Ascending aorta (tissue), 2 donors: ENCODE measurements at places on chromosomes 11 and 22. TPM values are rescaled to one million over a fixed set of nuclear protein-coding genes. Genes with fewer than 3 reads are reported as not detected.
A peak's percentile ranks its signal among the peaks of the same experiment; 100 is the strongest.

The CHRM4 gene
- not detected for total RNA-seq

GRCh38 chr22:27186643-27187042, 529.3 kb downstream of the MIAT start:
- H3K36me3 ChIP-seq = no peaks in the 10 kb centered on the region
- no peak overlapping the region for H3K27ac ChIP-seq
- no peak overlapping the region for H3K4me3 ChIP-seq
- DNase-seq = peak; percentile 12
- no peaks in the 10 kb centered on the region for H3K27me3 ChIP-seq

The OMP gene
- total RNA-seq = not detected

DNA sequence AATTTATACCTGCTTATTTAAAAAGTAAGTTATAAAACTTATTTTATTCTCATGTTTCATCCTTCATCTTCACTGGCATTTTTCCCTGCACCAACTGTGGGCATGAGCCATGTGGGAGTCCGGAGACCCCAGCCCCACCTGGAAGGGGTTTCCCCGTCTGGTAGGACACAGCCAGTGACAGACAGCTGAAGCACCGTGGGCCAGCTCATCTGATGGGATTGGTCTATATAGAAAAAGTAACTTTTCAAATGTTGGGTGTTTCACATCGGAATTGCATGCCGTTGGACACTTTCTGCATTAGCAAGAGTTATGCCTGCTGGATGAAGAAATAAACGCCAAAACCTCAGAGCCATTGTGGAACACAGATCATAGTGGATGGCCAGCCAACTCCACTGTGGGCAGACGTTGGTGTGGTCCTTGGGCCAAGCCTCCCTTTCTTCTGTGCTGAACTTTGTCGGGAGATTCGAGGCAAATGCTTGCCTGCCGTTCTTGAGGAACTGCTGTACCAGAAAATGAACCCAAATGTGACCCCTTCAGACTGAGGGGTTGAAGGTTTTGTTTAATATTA, 1329.3 kb downstream of the TBC1D22A start:
- H3K4me1 ChIP-seq = no peaks in the 10 kb centered on the region
- no peaks in the 10 kb centered on the region for H3K27me3 ChIP-seq
- no peak overlapping the region for H3K4me3 ChIP-seq
- no peak overlapping the region for H3K27ac ChIP-seq

The BIK gene
- not detected for total RNA-seq

The KBTBD4 gene
- total RNA-seq = 14.8 TPM

DNA sequence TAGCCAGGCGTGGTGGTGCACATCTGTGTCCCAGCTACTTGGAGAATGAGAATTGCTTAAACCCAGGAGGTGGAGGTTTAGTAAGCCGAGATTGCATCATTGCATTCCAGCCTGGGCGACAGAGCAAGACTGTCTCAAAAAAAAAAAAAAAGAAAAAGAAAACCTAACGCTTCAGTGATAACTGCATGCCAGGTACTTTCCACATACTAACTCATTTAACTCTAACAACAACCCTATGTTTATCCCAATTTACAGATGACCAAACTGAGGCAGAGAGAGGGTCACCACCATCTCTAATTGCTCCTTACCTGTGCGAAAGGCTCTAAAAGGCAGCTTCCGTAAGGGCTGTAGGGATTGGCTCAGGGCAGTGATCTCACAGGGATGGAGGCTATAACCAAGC, 11.6 kb downstream of the PISD start:
- H3K4me3 ChIP-seq = no peak overlapping the region
- no peak overlapping the region for H3K27ac ChIP-seq
- no peak for DNase-seq
- H3K36me3 ChIP-seq = peaks cover 9% of the 10 kb centered on the region
- H3K4me1 ChIP-seq = no peaks in the 10 kb centered on the region
- H3K27me3 ChIP-seq = no peaks in the 10 kb centered on the region

- no peak overlapping the region for H3K27ac ChIP-seq
- DNase-seq = no peak
- no peaks in the 10 kb centered on the region for H3K27me3 ChIP-seq
- H3K4me1 ChIP-seq = no peaks in the 10 kb centered on the region
Observed at GRCh38 chr11:12981676-12982522, 27.2 kb upstream of the RASSF10 start.

DNA sequence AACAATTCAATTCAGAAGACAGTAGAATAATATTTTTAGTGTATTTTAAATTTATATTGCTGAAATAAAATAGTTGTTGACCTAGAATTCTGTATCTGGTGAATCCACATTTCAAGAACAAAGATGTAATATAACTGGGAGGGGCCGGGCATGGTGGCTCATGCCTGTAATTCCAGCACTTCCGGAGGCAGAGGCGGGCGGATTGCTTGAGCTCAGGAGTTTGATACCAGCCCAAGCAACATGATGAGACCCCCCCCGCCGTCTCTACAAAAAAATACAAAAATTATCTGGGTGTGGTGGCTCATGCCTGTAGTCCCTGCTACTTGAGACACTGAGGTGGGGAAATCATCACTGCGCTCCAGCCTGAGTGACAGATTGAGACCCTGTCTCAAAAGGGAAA, 72.6 kb downstream of the CD82 start:
- H3K27ac ChIP-seq = no peak overlapping the region
- DNase-seq = peak; percentile 35
- H3K27me3 ChIP-seq = no peaks in the 10 kb centered on the region
- H3K4me3 ChIP-seq = no peak overlapping the region

The NLRP6 gene
- not detected for total RNA-seq
